ENCODE measurements at places on chromosomes 6 and 20.

DNA sequence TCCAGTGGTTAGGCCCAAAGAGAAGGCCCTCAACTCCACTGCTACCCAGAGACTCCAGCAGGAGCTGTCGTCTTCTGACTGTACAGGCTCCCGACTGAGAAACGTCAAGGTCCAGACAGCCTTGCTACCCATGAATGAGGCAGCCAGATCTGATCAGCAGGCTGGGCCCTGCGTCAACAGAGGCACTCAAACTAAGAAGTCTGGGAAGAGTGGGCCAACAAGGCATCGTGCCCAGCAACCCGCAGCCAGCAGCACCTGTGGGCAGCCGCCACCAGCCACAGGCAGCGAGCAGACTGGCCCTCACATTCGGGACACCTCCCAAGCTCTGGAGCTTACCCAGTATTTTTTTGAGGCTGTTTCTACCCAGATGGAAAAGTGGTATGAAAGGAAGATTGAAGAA, 8.1 kb downstream of the LYRM2 start:
- DNase-seq: no peak

DNA sequence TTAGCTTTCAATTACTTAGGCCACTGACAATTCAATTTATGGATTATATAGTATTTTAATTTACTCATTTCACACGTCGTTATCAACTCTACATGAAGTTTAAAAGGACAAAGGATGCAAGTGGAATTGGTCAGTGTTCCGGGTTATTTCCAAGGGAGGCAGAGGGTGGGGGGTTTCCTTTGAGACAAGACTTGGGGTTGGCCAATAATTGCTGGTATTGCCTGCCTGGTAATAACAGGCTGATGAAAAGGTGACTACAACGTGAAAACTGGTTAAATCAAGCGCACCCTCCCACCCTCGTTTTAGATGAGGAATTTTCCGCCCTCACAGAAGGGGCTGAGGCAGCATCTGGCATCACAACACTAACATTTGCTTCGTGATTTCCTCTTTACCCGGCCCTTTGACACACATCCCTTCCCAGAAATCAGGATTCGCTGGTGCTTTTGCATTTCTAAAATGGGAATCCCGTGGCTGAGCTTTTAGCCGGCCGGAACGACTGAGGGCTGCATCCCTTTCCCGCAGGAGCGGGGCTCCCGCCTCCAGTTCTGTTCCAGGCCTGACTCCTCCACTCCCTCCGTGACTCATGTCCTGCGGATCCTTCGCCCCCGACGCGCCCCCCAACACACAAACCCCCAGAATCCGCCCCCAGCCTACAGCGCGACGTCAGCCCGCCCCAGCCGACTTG, 999 bp upstream of the PIM1 start:
- DNase-seq: no peak

DNA sequence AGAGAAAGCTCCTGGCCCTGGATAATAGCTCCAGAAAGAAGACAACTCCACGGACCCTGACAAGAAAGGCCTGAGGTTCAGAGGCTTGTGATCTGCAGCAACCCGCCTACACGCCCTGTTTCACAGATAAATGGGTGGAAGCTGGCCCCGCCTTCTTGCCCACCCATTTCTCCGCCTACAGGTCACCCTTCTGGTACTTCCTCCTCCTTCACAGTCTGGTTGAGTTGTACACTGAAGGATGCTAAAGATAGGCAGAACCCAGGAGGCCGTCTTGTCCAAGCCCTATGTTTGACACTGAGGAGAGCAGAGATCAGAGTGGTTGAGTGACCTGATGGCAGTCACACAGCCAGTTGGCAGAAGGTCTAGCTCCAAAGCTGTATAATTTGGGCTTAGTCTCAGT, 34.2 kb upstream of the MDGA1 start:
- DNase-seq: no peak

DNA sequence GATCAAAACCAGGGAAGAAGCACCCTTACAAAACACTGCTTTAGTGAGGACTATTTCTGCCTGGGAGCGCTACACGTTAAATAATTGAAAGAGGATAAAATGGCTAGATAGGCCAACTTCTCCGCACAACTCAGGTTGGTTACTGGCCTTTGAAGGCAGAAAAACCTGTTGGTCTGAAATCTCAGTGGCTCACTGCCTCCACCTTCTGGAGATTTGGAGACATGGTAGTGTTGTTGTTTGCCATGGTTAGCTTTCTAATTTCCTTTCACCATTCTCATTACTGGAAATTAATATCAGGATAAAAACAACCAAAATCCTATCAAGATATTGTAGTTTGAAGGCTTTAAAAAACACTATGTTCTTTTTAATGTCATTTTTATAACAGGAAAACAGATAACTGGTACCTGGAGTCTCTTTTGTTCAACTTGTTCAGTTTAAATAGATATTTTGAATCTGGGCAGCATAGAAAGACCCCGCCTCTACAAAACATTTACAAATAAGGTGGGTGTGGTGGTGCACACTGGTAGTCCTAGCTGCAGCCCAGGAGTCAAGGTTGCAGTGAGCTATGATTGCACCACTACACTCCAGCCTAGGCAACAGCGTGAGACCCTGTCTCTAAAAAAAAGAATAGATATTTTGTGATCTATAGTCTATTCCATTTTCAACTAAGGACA, 27.5 kb upstream of the BCLAF1 start:
- peak; percentile 84 for DNase-seq

DNA sequence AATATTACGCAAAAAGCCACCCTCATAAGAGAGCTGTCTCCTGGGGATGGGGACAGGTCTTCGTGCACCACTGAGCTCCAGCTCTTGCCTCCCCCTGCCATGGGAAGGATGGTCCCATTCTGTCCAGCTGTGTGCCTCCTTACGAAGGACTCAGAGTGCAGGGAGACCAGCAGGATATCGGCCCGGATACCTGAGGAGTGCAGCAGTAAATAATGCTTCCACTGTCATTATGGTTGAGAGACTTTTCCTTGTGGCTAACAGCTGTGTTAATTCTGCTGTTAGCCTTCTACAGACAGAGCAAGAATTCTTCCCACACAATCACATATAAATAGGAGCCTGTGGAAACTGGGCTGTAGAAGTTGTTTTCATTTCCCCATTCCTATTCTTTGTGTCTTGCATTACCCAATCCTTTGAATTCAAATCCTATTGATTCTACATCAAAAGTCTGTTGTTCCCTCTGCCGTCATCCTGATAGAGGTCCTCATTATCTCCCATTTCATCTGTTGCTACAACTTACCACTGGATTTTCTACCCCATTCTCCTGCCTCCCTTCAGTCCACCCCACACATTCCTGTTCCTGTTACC, 364.6 kb upstream of the SOX4 start:
- no peak for DNase-seq

DNA sequence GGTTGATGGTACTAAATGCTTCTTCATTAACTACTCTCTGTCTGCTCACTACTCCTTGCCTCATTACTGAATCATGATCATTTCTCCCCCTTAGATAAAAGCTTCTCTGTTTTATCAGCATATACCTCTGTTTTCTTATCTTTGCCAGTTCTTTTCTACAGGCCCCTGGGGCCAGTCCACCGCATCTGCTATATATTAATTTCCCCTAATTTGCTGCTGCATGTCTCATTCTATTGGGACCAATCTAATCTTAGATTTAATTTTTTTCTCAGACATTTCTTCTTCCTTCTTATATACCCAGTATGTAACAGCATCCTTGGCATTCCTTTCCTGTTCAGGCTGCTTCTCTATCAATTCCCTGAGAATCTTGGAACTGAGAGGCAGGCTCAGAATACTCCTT, 51.2 kb downstream of the GRIK2 start:
- no peak for DNase-seq

DNA sequence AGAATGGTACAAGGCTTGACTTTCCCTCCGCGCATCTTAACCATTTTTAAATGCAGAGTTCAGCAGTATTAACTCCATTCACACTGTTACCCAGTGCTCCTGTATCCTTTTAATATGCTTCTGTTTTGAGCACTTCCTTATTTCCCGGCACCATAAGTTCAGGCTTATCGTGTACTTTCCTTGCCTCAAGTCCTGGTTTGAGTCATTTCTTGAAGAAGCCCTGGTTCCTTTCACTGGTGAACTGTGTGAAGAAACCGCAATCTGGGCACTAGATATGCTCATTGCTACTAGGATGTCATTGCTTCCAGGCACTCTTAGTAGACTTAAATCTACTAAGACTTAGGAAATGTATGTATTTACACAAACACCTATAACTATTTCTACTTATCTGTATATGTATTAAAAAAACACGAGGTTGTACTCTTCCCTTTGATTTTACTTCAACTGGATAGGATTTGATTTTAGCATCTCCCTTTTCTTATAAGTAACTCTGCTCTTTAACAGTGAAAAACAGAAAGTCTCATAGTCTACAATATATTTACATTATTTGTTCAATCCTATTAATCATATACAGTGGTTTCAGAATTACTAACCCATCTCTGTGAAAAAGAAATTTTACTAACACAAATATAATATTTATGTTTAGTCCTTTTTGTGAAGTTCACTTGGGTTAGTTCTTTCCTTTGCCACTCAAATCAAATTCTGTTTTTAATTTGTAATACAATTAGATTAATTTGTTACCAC, 135.5 kb downstream of the CDKAL1 start:
- DNase-seq: no peak

DNA sequence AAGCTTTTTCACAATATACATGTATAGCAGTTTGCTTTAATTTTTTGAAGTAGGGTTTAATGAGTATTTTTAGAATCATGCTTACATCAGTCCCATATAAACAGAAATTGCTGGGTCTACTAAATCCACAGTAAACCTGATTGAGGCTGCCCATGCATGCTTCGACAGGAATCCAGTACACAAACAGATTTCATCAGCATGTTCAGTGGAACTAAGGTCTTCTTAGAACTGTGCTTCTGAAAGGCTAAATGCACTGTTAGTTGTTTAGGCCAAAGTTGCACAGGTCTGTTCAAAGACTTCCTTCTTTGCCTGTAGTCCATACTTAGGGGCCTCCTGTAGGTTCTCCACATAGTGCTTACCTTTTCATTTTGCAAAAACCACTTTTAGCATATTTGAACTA, 42.5 kb upstream of the THBS2 start:
- DNase-seq: no peak

DNA sequence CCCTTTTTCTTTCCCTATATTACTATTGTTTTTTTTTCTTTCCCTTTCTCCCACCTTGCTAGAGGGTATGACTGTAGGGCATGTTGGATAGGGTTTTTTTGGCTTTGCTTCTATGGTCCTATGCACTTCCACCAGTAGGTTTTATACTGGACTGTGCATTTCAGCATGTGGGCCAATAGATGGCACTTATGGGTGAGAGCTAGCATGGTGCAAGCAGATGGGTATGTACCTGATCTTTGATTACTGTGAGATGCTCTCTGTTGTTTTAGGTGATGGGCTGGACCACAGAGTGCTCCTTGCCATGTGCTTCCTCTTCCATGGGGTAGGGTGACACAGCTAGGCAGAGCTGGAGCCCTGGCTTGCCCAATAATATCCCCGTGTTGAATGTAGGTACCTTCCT, 128.5 kb upstream of the CHD6 start:
- DNase-seq: no peak

DNA sequence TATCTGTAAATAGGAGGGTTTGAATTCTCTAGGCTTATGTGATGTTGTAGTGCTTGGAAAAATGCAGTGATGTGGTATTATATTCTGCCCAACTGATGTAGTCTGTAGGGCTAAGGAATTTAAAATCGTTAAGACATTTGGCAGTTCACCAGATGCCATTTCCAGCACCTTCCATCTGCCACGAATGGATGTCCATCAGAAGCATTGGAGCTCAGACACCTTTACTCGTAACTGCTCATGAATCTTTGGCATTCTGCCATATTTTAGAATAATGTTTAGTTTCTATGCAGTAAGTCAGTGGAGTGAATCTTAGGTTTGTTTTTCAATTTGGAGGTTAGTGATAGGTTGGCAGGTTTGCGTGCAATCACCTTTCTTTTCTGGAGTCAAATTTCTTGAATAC, 2.4 kb upstream of the SYTL3 start:
- no peak for DNase-seq

DNA sequence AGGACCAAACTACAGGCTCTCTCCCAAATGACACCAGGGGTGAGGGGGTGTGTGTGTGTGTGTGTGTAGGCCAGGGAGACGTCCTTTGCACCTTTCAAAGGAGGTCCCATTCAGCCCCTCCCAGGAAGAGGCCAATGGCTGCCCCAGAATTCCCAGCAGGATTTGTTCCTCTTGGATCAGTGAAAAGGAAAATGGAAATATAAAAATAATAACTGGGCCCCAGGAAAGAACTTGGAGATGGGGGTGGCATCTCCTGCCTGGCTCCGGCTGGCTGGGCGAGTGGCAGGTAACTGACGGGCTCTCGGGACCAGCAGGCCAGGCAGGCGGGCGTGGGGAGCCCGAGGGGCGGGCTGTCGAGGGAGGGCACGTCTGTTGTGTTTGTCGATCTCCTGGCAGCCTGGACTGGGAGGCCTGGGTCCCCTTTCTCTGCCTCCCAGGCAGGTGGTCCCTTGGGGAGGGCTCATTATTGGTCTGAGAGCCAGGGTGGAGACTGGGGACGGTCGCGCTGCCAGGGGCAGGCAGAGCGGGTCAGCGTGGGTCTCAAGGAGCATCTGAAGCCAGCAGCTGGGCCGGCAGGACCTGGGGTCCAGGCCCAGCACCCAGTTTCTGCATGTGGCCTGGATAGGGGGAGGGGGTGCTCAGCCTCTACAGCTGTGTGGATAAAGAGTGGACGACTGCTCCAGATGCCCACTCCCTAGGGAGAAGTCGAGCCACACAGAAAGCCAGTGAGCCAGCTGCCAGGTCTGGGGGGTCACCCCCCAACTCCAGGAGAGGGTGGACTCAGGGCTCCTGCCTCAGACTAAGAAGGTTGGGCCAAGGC, 3.1 kb downstream of the NOL4L start:
- peak; percentile 64 for DNase-seq

Measured in eye (tissue), 1 donor.